ENCODE measurements at places on chromosomes 6 and 20. TPM values are rescaled to one million over a fixed set of nuclear protein-coding genes. Genes with fewer than 3 reads are reported as not detected.

DNA sequence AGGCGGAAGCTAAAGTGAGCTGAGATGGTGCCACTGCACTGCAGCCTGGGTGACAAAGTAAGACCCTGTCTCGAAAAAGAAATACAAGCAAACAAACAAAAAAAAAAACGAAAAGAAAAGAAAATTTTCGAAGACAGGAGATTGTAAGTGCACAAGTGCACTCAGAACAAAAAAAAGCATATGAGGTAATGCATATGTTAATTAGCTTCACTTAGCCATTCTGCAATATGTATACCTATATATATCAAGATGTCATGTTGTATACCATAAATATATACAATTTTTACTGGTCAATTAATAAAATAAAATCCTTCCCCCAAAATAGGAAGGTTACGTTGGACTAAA lies 127.5 kb downstream of the RIN2 start:
- no peak for DNase-seq

- DNase-seq = no peak
Measured at GRCh38 chr6:97040355-97040860, 115.9 kb downstream of the KLHL32 start.

DNA sequence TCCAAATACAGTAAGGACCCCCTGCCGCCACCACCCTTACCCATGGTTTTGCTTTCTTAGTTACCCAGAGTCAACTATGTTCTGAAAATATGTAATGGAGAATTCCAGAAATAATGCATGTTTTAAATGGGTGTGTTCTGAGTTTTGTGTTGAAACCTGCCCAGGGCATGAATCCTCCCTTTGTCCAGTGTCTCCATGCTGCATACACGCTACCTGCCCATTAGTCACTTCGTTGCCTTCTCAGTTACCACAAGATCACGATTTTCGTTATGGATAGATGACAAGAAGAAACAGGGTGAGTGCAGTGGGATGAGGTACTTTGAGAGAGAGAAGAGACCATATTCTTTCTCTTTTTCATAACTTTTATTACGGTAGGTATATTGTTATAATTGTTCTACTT lies 10.6 kb downstream of the FARS2 start:
- DNase-seq = no peak

GRCh38 chr6:130507666-130508028 lies 141.8 kb downstream of the TMEM200A start:
- DNase-seq = no peak

- DNase-seq = no peak
Measured at GRCh38 chr20:57040466-57040865, 226.0 kb downstream of the BMP7 start.

- DNase-seq = no peak
Measured at GRCh38 chr6:1391800-1392309, 2.5 kb downstream of the FOXF2 start.

DNA sequence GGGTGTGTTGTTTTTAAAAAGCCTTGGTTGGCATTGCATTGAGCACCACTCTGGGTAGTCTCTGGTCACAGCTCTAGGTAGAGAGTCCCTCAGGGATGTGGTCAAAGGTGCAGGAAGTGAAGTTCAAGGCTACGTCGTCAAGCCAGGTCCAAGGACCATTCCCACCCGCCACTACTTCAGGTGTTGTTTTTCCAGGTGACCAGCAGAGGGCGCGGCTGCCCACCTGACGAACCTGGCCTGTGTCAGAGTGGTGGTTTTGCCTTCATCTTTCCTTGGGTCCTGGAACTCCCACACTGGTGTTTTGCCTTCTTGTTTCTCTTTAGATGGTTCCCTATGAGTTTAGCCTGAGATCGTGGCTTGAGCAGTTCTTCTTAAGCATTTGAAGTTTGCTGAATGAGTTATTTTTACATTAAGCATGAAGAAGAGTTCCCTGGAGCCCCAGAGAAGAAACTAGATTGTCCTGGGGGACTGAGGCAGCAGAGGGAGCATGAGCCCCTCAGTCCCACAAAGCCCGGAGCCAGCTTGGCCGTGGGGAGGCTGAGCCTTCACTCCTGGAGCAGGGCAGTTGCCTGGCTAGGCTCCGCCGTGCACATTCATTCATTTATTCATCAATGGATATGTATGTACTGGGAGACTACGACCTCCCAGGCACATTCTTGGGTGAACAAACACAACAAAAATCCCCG lies 5.6 kb upstream of the PHACTR3 start:
- DNase-seq = no peak

DNA sequence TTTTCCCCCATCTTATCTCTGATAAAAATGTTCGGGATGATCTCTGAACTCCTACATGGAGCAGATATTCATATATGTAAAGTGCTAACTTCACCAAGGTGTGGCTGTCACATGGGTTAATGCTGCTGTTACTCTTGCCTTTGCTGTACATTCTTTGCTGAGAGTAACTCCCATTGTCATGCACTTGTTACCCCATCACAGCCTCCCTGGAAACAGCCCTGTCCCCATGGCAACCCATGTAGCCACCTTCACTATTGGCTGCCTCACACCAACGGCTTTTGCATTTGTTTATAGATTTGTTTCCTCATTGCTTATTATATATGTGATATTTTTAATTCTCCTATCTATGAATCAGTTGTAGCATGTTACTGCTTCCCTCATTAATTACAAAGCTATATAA lies 17.3 kb upstream of the IBTK start:
- DNase-seq = no peak

Gene SLC32A1
- total RNA-seq = not detected

Gene POU5F1
- total RNA-seq = 0.47 TPM

Gene ADGRF1
- 1.6 TPM for total RNA-seq

Gene NINL
- 83.5 TPM for total RNA-seq

Gene SSTR4
- not detected for total RNA-seq

Gene RAB44
- not detected for total RNA-seq

Gene SNAP25
- 4.8 TPM for total RNA-seq

Measured in mesothelial cell of epicardium (in vitro differentiated cells).